ENCODE measurements at places on chromosomes 7 and 10.
A peak's percentile ranks its signal among the peaks of the same experiment; 100 is the strongest.

- no peak for DNase-seq
Observed at GRCh38 chr10:51397695-51398094, 301.7 kb downstream of the CSTF2T start.

DNA sequence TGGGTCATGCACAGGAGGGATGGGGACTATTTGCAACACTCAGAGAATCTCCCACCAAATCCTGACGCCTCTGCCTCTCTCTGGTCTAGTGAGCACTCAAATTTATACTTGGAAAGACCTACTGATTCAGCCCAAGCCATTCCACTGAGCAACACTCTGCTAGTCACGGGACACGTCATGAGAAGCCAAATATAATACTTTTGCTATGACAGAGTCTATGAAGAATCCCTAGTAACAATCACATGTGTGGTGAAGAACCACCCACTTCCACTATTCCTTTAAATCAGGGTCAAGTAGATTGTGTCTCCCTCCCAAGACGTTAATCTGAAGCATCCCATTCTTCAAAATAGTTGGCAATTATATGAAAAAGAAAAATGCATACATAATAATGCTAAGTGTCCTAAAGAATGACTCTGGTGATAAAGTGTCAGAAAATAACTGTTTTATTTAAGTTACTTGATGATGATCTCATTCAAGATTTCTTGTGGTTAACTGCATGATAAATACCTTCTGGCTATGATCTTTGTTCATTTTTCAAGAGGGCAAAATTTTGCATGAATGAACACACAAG lies 28.5 kb downstream of the CHCHD3 start:
- DNase-seq, result peak; percentile 49

GRCh38 chr10:29646238-29646902 lies 11.6 kb upstream of the SVIL start:
- DNase-seq, result peak; percentile 49

DNA sequence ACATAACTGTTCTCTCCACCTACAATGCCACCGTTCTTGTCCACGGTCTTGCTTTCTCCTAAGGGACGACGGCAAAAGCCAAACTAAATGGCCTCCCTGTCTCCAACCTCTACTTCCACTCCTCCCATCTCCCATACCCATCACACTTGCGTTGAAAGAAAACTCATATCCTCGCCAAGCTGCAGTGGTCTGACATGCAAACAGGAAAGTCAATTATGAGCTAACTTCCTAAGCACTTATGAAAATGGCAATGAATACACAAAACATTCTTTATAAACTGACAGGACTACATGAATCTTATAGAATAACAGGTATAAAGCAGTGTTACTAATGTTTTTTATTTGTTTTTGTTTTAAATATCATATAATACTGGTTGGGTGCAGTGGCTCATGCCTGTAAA lies 46.4 kb downstream of the TYW1B start:
- no peak for DNase-seq

DNA sequence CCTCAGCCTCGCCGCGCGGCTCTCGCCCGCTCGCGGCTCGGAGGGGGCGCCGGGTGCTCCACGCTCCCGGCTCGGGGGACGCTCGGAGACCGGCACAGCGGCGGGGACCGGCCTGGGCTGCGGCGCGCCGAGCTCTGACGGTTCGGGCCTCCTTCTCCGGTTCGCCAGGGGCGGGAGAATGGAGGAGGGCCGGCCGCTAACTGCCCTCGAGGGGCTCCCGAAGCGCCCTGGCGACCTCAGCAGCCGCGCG lies 232 bp upstream of the GRID1 start:
- DNase-seq, result no peak

DNA sequence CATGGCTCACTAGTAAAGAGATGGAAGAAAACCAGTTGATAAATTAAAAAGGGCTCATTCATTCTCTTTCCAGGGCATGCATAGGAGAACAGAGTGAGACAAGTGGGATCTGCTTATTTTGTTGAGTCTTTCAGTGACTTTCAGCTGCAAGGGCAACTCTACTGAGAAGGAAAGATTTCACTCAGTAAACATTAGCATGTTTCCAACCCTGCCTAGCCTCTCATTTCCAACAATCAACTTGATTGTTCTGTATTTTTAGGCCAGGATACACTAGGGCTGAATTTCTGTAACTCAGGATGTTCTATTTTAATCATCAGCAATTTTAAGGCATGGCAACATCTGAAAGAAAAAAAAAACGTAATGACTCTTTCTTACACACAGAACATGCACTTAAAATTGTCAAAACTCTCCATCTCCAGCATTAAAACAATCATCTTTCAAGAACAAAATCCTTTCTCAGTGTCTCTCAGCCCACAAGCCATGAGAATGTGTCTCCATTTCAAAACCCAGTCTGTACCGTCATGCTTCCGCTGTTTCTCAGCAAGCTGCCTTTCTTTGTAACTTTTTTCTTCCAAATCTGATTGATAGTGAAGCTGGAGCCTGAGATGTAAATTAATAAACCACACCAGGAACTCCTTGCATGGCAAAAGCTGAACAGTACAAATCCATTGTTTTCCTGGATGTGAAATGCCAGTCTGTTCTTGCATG lies 147.2 kb upstream of the KLF14 start:
- no peak for DNase-seq

DNA sequence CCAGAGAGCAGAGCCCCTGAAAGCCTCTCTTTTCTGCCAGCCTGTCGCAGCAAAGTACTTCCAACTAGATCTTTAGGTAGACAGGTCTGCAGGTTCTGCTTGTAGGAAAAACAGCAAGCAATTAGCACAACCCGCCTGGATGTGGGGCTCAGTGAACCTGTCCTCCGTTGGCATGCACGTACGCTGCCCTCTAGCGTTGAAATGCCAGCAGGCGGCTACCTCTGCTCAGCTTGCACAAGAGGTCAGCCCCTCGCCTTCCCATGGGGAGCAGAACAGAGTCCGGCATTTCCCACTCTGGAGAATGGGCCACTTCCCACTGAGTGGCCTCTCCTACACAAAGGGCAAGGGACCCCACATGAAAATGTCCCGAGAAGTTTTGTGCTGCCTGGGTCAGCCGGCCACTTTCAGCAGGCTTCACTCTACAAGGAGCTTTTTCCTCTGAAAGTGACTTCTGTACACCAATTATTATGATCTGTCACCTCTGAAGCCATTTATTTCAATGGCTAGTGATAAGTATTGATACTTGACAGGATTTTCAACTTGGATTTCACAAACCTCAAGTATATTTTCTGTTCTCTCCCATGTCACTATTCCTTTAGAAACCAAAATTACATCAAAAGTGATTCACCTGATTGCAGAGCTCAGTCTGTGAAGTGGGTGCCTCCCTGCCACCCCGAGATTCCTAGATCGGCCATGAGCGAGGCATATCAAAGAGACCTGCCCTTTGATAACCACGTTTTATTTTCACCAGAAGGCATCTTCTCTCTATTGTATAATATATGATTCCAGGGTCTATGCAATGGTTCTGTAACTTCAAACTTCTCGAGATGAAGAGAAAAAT lies 56.7 kb downstream of the JCAD start:
- peak; percentile 34 for DNase-seq

GRCh38 chr10:128870830-128871597 lies 596.0 kb upstream of the MGMT start:
- no peak for DNase-seq

- DNase-seq, result no peak
Observed at GRCh38 chr10:62626817-62627216, 177.7 kb upstream of the ADO start.

GRCh38 chr7:83178796-83179195 lies 16.1 kb upstream of the PCLO start:
- no peak for DNase-seq

DNA sequence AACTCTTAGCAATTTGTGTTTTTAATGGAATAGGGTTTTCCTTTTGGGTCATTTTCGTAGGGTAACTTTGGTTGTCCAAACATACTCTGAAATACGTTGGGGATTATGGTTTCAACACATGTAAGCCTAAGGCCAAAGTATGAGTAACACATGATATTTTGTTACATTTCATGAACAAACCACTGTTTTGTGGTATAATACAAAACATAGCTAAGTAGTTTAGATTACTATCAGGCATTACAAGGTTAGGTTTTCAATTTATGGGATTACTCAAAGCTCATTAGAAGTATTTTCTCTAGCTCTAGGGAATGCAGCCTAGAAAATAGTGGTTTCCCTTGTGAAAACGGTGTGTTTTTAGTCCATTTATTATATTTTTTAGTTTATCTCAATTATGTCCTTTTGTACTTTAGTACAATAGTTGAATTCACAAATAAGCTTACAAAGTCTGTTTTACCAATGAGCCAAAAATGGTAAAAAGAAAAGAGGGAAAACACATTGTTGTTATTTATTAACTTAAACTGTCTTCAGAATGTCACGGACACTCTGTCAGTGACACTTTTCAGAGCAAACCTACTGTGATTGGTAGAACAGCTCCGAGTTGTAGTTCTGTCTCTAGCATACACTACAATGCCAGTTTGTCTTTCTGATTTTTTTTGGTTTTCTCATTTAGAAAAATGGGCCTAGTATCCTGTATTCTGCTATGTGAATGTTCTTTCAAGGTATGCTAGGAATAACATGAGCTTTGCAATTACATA lies 473.7 kb downstream of the SUGCT start:
- no peak for DNase-seq

DNA sequence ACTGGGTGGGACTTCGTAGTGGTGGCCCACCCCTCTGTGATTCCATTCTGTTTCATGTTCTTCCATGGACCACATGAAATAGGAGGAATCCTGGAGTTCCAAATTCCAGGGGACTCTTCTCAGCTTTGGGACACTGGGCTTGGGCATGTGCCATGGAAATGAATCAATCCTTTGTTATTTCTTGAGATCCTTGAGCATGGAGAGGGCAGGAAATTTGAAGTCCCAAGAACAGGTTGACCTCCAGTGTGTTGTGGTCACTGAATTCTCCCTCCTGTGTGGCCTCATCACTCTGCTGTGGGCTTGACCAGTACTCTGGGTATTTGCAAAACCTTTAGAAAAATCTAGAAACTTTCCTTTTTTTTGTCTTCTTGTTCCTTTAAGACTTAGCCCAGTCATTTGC lies 22.7 kb downstream of the TACR2 start:
- DNase-seq, result no peak

DNA sequence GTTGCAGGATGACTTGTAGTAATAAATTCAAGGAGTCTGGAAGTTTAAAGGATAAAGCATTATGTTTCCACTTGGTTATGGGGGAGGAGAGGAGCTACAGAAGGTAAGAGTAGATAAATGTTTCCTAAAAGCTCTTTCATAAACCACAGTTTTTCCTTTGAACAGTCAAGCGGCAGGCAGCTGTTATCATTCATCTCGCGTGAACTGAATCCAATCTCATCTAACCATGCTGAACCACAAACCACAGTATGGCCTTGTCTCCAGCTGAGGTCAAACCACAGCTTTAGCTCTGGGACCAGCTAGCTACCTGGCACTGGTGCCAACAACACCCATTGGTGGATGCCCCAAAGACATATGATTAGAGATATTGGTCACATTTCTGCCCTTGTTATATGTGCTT lies 63.3 kb downstream of the NOC3L start:
- DNase-seq, result no peak

- DNase-seq, result no peak
Observed at GRCh38 chr10:97891497-97892167, 42.0 kb downstream of the GOLGA7B start.

GRCh38 chr10:114271075-114271778 lies 32.2 kb downstream of the VWA2 start:
- DNase-seq, result no peak

GRCh38 chr7:6271694-6272440 lies 557 bp downstream of the CYTH3 start:
- DNase-seq, result no peak

DNA sequence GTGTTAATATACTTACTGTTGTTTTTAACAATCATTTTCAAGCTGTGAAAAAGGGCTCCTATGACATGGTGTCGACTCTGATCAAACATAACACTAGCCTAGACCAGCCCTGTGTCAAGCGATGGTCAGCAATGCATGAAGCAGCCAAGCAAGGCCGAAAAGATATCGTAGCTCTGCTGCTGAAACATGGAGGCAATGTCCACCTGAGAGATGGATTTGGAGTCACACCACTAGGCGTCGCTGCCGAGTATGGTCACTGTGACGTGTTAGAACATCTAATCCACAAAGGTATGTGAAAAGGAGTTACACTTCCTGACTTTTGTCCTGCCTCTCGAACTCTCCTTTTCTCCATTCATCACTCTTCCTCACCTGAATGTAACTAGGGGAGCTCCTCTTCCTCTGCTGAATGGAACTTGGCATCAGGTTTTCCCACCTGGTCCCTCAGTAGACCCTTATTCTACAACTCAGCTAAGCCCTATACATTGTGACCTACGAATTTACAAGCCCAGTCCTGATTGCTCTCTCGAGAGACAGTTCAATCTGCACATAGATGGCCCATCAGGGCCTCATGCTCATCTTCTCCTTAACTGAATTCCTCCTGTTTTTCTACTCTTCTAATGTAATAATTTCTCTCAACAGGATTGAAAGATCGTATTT lies 23.0 kb downstream of the ASB15 start:
- no peak for DNase-seq

DNA sequence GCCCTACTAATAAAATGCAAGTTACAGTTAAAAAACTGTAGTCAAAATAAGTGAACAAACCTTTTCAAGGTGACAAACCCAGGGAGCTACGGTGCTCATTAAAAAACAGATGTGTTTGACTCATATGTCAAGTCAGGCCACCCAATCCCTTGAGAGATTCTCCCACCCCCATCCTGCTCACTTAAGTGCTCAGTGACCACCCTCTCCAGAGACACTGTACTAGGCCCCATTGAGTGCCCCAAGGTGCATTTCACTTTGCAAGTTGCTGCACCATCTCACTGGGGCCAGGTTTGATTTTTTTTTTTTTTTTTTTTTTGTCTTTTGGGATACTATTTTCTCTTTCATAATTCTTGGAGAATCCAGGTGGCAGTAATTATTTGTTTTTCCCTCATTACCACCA lies 1.9 kb downstream of the ERV3-1 start:
- no peak for DNase-seq

DNA sequence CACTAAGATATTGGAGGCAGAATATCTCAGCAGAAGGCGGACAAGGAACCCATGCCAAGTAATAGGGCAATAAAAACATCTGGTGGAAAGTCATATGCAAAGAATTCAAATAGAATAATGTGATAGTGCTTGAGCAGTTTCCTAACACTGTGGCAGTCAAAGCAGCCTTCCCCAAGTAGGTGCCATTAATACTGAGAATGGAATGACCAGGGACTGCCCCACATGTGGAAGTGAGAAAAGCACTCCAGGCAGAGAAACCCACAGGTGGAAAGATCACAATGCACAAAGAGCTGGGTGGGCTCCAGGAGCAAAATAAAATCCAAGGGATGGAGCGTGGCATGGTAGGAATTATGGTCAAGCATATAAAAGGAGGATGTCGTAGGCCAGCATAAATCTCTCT lies 64.4 kb upstream of the NME8 start:
- no peak for DNase-seq

- DNase-seq, result no peak
Observed at GRCh38 chr10:121519901-121520493, 78.2 kb downstream of the FGFR2 start.

GRCh38 chr10:118459642-118460193 lies 117.6 kb upstream of the FAM204A start:
- DNase-seq, result peak; percentile 32

DNA sequence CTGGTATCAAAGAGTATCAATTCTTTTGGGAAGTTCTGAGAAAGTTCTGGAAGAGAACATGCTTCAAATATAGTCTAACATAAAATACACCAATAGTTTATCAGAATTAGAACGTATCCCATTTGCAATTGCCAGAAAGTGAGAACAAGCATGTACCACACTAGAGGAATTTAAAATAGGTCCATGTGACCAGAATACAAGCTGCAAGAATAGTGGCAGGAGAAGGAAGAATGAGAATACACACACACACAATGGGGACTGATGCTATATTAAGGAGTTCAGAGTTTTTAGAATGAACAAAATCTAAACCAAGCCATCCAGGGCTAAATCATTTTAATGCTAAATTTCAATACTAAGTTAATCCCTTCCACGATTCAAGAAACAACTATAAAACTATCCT lies 99.1 kb upstream of the TMEM168 start:
- no peak for DNase-seq
